Frontal cortex (tissue), 4 donors: ENCODE measurements at places on chromosomes 2 and 18.

- no peak for DNase-seq
Measured at GRCh38 chr2:176297737-176298136, 28.5 kb downstream of the MTX2 start.

- DNase-seq = no peak
Measured at GRCh38 chr2:72051204-72051603, 96.5 kb downstream of the CYP26B1 start.

- no peak for DNase-seq
Measured at GRCh38 chr2:238649936-238650518, 197.9 kb upstream of the TWIST2 start.

DNA sequence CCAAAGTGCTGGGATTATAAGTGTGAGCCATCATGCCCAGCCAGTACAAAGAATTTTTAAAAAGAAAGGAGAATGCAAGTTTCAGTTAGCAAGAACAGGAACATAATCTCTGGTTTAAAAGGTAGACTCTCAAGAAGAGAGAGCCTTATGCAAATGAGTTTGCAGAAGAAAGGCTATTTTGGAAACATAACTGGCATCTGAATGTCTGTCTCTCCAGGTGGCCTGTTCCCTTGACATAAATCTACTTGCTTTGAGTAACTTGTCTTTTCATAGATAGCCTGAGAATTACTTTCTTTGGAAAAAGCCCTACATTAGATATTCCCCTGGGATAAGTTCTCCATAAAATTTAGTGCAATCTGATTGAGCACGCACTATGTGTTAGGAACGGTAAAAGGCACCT is 109.6 kb downstream of the ICOS start:
- DNase-seq = no peak

DNA sequence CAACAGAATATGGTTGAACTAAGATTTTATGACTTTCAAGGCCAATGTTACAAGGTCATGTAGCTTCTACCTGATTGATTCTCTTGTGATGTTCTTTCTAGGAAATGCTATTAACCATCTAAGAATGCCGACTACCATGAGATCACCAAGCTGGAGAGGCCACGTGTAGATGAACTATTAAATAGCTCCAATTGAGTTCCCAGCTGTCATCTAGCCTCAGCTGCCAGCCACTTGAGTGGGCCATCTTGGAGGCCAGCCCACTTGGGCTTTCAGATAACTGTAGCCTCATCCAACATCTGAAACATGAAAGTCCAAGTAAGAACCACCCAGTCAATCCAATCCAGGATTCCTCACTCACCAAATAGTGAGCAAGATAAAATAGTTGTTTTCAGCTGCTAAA is 376.9 kb upstream of the TMEFF2 start:
- DNase-seq = no peak

GRCh38 chr18:49893036-49893435 is 79.7 kb upstream of the ACAA2 start:
- DNase-seq = no peak

- DNase-seq = no peak
Measured at GRCh38 chr18:24611075-24611474, 150.6 kb downstream of the HRH4 start.

GRCh38 chr2:88857951-88858411 is 166.5 kb downstream of the RPIA start:
- DNase-seq = no peak

DNA sequence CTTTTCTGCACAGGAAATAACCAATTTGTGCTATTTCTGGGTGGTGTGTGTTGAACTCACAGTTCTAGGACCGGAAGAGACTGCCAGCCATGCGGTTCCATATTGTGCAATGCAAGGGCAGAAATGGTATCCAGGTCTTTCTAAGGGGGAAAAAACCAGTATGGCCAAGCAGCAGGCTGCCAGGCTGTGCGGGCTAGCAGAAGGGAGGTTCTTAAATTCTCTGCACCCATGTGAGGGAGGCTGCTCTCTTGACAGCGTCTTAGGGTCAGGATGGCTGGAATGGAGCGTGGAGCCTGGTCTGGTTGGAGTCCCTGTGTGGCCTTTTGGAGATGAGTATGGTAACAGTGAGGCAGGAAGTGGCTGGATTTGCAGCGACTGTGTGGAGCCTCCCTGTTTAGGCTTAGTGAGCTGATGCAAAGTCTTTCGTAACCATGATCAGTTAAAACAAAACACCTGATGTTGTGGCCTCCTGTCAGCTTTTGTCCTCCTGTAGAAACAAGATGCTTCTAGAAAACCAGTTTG is 52.6 kb downstream of the NCK2 start:
- DNase-seq = no peak

DNA sequence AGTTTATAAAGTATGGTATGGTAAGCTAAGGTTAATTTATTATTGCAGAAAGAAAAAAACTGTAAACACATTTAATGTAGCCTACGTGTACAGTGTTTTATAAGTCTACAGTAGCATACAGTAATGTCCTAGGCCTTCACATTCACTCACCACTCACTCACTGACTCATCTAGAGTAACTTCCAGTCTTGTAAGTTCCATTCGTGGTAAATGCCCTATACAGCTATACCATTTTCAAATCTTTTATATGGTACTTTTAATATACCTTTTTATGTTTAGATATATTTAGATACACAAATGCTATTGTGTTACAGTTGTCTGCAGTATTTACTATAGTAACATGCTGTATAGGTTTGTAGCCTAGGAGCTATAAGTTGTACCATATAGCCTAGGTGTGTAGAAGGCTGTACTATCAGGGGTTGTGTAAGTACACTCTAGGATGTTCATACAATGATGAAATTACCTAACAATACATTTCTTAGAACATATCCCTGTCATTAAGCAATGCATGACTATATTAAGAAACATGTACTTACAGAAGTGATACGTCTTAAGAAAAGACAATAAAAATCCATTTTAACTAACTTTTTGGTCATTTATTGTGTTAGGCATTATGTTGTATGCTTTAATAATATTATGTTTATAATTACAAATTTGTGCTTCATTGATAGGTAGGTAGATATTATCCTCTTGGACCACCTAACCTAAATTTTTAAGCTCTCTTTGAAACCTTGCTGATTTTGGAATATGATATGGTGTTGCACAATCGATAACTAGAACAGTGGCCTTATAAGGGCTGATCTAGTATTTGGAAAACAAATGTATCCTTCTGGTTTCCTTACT is 51.9 kb downstream of the VRK2 start:
- DNase-seq = no peak

GRCh38 chr2:88810017-88810416 is 118.5 kb downstream of the RPIA start:
- DNase-seq = no peak

GRCh38 chr18:6031002-6031401 is 135.7 kb upstream of the TMEM200C start:
- no peak for DNase-seq
